Ureter (tissue), 1 donor: ENCODE measurements at places on chromosomes 5 and 9.

GRCh38 chr9:99595796-99596195, 225.9 kb upstream of the NR4A3 start:
- DNase-seq, result no peak

- no peak for DNase-seq
These were observed 79.4 kb upstream of the ADRB2 start for GRCh38 chr5:148746826-148747535.

- no peak for DNase-seq
These were observed 236.5 kb upstream of the TRIM32 start for GRCh38 chr9:116450378-116451139.

GRCh38 chr9:83062651-83063527, at the start of gene RASEF:
TSS of gene RASEF (minus strand) at chr9:83063142. CDS start at chr9:83062867, 275 bp downstream.
- DNase-seq, result peak; percentile 79

DNA sequence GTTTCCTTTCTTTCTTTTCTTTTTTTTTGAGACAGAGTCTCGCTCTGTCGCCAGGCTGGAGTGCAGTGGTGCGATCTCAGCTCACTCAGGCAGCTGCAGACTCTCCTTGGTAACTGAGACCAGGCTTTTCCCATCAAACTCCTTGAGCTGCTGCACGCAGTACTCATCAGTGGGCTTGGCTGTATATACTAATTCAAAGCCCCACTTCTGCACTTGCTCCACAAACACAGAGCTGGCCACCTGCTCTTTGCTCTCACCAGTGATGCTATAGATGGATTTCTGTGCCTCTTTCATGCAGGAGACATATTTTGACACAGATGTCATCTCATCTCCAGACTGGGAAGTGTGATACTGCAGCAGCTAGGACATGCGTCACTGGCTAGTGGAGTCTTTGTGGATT, 252.7 kb downstream of the AP3B1 start:
- no peak for DNase-seq
